ENCODE measurements at places on chromosomes 5 and 9.
A peak's percentile ranks its signal among the peaks of the same experiment; 100 is the strongest.

DNA sequence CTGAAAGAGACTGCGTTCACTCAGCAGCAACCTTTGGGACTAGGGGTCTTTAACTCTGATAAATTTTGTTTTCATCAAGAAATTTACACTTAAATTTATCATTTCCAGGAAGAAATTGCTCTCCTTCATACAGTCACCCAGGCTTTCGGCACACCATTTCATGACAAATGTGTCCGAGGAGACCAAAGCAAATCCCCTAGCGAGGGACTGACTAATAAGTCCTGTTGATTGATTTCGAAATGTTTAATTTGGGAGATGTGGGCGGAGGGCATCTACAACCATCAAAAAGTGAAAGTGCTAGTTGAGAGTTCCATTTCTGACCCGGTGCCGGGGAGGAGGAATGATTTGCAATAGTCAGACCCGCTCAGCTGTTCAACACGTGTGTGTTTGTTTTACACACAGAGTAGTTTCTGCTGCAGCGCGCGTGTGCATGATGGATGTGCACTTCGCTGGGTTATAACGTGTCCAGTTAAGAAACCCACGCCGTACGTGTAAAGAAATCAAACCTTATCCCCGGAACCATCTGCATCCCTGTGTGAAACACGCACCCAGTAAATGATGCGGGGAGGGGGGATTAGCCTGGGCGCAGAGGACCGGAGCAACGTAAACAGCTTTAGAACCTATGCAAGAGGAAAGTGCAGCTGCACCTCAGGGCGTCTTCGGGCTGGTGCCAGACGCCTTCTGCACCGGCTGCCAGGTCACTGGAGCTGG is 845 bp upstream of the NR4A3 start:
- peak; percentile 71 for DNase-seq

GRCh38 chr5:142364251-142365145 is 39.7 kb upstream of the SPRY4 start:
- DNase-seq: no peak

DNA sequence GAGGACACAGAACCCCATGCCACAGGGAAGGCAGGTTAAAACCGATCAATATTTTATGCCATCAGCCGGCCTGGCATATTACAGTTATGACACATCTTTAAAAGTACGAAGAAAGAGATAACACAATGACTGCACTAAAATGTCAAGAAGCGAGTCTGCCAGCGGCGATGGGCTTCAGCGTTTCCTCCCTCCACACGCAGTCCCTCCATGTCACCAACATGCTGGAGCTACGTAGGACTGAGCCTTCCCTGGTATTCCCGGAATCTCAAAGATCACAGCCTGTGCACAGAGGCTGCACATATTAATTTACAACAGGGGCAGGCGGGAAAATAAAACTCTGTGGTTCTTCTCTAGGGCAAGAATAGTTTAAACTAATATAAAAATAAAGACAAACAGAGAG is 257.7 kb downstream of the IRX1 start:
- no peak for DNase-seq

DNA sequence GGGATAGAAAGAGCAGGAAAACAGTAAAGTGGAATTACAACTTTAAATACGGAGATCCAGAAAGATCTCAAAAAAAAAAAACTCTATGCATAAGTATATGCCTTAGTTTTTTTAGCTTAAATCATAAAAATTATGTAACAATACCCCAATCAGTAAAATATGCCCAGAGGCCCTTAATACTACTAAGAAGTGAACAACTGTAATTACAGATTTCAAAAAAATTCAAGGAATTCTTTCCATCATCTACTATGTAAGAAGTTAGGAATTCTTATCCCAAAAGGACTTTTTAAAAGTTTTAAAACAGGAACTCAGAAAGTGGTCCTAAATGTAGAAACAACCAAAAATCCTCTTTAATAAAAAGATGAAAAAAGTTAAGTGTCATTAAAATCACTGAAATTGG is 111.3 kb downstream of the SSBP2 start:
- DNase-seq: no peak

GRCh38 chr9:85516455-85516854 is 225.3 kb downstream of the AGTPBP1 start:
- no peak for DNase-seq

DNA sequence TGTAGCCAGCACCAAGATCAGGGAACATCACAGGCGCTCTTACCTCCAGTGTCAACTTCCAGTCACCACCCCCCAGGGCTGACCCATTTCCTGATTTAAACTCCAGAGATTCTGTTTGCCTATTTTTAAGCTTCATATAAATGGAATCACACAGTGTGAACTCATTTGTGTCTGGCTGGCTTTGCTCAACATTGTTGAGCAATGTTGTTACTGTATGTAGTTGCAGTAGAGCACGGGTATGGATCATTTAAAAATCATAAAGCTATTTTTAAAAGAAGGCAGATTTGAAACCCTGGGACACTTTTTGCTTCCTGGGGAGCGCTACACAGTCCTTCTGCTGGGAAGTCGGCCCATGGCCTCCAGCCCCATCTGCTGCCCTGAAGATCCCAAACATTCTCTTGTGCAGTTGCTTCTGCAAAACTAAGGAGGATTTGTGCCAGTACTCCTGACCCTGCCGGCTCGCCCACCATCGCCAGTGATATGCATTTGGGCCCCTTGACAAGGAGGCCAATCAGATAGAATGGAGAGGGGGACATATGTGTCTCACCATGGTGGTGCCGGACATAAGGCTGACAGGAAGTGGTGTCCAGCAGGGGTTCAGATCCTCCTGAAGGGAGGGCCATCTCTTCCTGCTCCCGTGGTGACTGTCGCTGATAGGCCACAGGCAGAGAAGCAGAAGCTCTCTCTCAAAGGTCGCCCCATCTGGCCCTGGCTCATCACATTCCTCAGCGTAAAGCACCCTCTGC is 13.3 kb downstream of the DCANP1 start:
- DNase-seq: no peak

DNA sequence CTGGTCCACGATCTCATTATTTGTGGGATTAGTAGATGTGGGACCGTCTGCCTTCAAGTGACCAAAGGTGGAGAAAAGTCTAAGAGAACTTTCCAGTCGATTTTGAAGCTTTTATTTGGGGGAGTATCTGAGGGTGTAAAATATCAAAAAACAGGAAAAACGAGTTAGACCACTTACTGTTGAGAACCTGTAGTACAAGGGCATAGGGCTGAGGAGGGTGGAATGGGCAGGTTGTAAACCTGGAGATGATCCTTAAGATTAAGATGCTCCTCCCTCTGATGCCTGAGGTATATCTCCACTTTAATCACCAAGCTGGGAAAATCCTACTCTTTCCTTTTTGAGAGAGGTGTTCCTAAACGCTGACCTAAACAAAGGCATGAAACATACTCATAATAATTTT is 32.0 kb upstream of the GTF2H2C start:
- DNase-seq: no peak

GRCh38 chr9:134782921-134783698 is 97.5 kb upstream of the FCN2 start:
- DNase-seq: no peak

- DNase-seq: no peak
These were observed 27.7 kb downstream of the ELAVL2 start for GRCh38 chr9:23798325-23798724.

DNA sequence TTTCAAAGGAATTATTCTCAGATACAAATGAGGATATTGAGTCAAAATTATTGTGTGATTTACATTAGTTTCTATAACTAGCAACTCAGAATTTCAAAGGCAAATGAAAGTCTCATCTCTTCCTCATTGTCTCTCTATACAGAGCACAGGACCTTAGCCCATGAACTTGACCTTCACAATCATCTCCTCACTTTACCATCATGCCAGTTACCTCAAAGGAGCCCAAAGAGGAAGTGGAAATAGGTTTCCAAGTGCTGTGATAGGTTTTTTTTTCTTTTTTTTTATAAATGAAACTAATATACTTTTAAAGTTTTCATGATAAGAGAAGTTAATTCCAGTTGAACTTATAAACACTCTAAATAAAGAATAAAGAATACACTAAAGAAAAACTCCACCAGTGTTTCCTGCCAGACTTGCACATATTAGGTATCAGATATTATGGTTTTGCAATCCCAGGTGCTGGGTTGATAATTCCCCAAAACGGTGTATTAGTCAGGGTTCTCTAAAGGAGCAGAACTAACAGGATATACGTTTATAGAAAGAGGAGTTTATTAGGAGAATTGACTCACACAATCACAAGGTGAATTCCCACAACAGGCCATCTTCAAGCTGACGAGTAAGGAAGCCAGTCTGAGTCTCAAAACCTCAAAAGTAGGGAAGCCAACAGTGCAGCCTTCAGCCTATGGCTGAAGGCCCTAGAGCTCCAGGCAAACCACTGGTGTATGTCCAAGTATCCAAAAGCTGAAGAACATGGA is 50.1 kb upstream of the ADAMTS16 start:
- DNase-seq: no peak

GRCh38 chr5:95910521-95910920 is 51.1 kb downstream of the ELL2 start:
- no peak for DNase-seq

DNA sequence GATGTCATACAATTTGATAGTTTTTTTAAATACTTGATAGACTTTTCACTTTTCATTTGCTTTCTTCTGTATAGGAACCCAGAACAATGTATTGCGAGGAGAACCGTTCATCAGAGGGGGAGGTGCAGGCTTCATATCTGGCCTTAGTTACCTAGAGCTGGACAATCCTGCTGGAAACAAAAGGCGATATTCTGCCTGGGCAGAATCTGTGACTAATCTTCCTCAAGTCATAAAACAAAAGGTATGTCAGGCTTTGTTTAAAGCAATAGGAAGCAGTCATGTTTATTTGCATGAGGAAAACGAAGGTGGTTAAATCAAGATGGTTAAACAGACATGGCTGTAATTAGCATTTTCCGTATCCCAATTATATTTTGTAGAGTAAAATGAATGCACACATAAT is 46.0 kb downstream of the C7 start:
- DNase-seq: no peak

DNA sequence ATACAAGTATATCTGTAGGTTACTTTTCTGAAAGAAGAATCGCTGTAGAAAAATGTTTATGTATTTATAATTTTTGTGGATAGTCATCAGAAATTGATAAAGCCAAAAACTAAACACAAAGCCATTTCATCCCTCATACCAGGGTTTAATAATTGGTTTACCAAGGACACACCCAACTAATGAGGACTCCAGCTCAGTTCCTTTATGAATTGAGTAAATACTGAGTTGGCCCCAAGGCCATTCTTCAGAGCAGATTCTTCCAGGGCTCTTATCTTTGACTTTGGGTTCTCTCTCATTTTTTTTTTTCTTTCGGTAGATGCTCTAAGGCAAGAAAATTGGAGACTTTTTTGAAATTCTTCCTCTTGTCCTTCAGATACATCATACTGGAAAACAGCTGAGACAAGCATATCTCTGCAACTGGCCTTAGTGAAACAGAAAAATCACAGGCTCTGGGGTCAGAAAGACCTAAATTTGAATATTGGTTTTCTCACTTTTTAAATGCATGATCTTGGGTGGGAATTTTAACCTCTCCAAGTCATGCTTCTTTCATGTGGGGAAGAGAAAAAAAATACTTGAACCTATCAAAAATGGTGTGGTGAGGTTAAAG is 401.8 kb downstream of the ARHGEF28 start:
- DNase-seq: no peak

DNA sequence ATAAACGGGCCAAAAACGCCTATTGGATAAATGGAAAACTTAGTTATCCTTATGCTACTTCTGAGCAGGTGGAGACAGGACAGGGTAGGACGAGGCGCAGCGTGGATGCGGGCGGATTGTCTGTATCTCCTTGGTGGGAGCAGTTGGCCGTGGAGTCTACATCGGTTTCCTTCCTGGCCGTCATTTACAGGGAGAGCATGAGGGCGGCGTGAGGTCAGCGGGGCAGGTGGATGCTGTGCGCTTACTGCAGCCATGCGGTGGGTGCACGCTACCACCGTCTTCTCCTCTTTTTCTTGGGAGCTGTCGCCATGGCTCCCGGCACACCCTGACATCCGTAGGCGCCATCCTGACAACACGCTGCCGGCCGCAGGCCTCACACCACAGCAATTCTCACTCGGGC is 121.3 kb downstream of the ADAMTS2 start:
- no peak for DNase-seq

GRCh38 chr9:37410969-37411785 is 11.3 kb upstream of the GRHPR start:
- DNase-seq: peak; percentile 19

DNA sequence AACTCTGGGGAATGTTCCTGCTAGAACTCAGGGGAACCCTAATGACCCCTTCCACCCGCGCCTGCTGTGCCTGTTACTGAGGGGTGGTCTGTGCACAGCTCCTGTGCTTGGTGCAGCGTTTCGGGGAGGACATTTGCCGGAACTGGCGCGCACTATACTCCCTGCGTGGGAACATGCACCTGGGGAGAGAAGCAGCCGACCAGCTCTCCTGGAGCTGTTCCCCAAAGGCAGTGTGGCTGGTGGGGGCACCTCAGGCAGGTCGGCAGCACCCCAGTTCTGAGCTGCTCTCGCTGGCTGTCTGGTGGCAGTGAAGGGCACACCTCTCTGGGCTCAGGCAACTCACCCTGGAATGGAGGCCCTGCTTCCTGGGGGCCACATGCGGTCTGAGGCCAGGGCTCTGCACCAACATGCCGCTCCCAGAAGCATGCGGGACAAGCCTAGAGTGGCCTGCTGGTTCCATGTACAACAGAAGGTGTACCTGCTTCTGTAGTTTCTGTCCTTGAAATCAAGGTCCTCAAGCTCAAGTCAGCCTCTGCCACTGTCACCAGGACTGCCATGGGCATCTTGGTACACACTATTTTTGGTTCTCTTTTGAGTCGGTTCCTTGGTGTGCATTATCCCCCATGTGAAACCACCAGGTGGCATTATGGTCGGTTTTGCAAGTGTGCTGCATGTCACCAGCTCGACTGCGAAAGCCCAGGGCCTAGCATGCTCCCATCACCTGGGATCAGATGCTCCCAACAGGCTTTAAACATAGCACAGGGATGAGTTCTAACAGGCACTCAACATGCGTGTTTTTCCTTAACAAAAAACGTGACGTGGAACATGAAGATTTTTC is 7.8 kb upstream of the MRNIP start:
- no peak for DNase-seq

DNA sequence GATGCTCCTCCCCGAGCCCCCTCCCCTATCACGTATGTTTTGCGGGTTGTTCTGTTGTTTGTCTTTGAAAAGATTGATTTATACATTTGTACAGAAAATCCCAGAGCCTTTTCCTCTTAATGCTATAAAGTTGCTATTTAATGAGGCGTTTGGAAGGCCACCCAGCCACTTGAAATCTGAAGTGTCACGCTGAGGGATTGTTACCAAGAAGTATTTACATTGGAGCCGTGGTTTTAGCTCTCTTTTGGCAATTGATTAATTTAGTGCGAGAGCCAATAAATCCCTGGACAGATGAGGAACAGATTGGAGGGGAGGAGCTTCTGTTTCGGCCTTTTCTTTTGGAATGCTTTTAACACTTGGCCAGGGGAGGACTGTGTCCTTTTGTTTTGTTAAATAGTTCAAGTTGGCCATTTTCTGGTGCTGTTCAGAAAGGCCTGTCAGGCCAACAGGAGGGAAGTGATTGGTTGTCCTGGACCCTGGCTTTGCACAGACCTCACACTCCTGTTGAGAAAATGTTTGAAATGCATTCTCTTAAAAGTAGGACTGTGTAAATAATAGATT is 250.2 kb downstream of the PDZD2 start:
- no peak for DNase-seq

- no peak for DNase-seq
These were observed 33.7 kb upstream of the NRG2 start for GRCh38 chr5:140076788-140077187.

GRCh38 chr5:123428521-123429220 is 5.5 kb upstream of the CEP120 start:
- DNase-seq: no peak

GRCh38 chr9:132183134-132183533 is 21.3 kb downstream of the NTNG2 start:
- DNase-seq: no peak
